CD4-positive, alpha-beta T cell (primary cell): ENCODE measurements at places on chromosomes 6 and 20. TPM values are rescaled to one million over a fixed set of nuclear protein-coding genes. Genes with fewer than 3 reads are reported as not detected.

GRCh38 chr6:166997768-166998255 is 1.4 kb upstream of the CEP43 start:
- peak; percentile 40 for DNase-seq

DNA sequence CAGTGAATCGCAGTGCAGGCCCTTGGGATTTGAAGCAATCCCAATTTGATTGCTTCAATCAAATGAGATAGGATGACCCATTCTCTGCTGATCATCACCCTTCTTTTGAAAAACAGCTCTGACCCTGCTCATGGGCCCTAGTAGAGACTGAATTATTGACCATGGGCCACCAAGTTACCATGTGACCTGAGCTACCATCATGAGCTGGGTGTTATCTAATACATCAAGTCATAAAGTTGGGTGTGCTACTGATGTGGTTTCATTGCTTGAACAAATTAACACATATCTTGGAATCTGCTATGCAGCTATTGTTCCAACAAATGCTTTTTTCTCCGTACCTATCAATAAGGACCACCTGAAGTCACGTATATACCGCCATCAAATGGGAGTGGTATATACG is 54.8 kb upstream of the CNKSR3 start:
- DNase-seq: no peak

DNA sequence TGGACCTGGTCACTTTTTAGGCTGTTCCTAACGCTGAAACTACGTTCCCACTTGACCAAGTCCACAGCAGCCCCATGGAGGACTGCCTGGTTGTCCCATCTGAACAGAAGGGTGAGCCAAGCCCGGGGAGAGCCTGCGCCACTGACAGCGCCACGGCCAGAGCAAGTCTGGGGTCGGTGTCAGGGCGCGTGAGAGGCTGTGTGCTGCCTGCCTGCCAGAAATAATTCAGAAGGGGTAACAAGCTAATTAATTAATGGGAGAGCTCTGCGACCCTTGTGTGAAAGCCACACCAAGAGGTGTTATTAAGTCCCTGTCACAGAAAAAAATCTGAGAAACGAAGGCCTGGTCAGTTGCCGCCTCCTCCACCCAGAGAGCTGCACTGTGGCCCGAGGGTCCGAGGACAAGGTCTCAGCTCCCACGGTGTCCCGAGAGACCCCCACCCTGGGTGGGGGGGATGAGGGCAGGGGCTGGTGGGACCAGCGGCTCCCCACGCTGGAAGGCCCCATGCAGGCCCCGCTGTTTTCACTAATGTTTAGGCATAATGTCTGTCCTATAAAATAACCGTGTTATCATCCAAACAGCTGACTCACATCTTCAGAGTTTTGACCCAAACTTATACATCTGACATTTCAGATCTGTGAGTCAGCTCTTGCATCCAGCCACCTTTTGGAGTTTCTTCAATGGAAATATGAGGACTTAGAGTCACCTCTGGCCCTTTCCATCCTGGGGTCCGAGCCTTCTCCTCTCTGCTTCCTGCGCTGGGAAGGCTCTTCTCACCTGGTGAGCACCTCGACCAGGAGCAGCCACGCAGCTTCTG is 58.5 kb downstream of the DLL1 start:
- no peak for DNase-seq

- DNase-seq: no peak
These were observed 3.1 kb downstream of the HM13 start for GRCh38 chr20:31517373-31517772.

DNA sequence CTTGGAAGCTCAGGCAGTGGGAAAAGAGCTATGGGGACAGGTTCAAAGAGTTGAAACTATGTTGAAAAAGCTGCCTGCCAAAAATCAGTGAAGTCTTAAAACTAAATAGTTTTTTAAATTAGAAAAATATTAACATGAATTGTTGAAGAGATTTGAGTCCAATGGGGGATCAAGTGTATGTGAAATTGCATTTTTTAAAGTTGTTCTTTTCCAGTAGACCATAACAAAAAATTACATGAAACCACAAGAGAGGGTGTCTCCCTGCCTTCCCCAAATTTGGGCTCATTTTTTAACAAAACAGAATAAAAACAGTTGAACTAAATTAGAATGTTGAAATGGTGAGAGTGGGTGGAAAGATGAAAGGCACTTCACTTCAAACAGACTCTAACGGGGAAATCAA is 31.5 kb upstream of the COL10A1 start:
- DNase-seq: no peak

Gene TNNC2
- total RNA-seq: 1.5 TPM

- no peak for DNase-seq
These were observed 29.4 kb downstream of the SIM1 start for GRCh38 chr6:100435299-100435698.

GRCh38 chr6:98836962-98837944 is 2.9 kb downstream of the POU3F2 start:
- no peak for DNase-seq
